ENCODE measurements at places on chromosomes 2 and 18.

- no peak for DNase-seq
Measured at GRCh38 chr2:60054571-60055340, 498.7 kb downstream of the BCL11A start.

DNA sequence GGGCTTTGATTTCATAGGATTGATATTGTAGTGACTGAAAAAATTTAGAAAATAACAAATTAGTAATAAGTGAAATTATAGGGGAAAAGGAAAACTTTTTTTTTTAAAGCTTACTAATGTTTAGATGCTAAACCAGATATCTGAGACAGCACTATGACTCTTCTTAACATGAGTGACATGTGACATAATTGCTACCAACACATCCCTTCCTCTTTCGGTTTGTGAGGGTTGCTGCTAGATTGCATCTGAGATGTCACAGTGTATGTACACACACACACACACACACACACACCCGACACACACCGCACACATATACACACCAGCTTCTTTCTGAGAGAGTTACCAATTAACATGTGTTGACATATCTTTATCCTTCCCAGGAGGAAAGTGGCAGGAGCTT, 18.0 kb downstream of the RAPGEF4 start:
- DNase-seq = no peak

- DNase-seq = peak; percentile 27
Measured at GRCh38 chr2:238202326-238203093, 985 bp downstream of the ILKAP start.

GRCh38 chr2:119066272-119066804, 92.2 kb downstream of the C1QL2 start:
- no peak for DNase-seq

- DNase-seq = no peak
Measured at GRCh38 chr18:62651276-62652056, 63.9 kb upstream of the PHLPP1 start.

DNA sequence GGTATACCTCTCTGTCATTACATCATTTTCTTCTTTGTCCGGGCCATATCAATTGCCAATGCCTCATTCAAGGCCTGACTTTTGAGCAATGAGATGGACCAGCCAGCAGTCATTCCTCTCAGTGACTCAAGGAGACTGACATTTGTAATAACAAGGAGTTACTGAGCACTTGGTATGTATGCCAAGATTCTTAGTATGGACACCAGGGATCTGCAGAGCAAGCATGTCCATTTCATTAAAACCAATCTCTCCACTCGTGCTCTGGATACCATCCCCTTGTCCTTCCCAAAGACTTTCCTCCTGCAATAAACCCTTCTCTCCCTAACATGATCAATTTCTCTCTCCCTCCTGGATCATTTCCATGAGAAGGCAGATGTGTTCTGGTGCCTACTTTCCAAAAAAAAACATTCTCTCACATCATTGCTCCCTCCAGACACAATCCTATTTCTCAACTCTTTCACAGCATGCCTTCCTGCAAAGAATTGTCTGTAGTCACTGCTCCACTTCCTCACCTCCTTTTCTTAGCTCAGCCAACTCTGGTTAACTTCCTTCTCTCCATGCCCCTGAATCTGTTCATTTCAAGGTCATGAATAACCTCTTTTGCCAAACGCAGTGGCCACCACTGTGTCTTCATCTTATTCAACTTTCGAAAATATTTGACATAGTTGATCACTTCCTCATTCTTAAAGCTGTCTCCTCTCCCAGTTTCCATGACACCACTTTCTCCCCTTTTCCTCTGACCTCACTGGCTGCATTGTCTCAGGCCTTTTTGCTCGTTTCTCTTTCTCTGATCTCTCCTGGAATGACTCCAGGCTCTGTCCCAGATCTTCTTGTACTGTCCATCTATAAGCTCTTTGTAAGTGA, 102.8 kb upstream of the CYP1B1 start:
- DNase-seq = no peak

DNA sequence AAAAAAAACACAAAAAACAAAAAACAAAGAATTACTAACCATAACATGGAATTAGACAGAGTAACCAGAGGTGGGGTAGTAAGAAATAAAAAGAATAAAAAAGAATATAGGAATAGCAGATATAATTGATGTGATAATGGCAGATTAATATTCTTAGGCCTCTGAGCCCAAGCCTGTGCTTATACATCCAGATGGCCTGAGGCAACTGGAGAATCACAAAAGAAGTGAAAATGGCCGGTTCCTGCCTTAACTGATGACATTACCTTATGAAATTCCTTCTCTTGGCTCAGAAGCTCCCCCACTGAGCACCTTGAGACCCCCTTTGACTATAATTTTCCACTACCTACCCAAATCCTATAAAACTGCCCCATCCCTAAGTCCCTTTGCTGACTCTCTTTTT, 95.1 kb upstream of the MSH6 start:
- DNase-seq = no peak

- no peak for DNase-seq
Measured at GRCh38 chr2:47266939-47267710, 112.0 kb upstream of the STPG4 start.

DNA sequence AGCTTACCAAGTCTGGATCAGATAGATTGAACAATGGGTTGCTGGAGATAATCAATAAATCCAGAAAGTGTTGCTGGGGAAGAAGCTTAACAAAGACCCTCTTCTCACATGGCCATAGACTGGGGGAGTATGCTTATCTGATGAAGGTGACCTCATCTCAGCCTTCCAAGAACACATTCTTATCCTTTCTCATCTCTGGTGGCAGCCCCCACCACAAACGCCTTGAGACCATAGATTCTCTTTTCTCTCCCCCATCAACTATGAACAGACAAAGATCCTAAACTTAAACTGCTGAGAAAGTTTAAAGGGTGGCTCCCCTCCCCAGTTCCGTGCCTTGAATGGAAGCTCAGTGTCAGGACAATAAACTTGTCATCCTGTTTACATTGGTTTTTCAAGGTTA, 428.7 kb upstream of the TRIB2 start:
- DNase-seq = no peak

DNA sequence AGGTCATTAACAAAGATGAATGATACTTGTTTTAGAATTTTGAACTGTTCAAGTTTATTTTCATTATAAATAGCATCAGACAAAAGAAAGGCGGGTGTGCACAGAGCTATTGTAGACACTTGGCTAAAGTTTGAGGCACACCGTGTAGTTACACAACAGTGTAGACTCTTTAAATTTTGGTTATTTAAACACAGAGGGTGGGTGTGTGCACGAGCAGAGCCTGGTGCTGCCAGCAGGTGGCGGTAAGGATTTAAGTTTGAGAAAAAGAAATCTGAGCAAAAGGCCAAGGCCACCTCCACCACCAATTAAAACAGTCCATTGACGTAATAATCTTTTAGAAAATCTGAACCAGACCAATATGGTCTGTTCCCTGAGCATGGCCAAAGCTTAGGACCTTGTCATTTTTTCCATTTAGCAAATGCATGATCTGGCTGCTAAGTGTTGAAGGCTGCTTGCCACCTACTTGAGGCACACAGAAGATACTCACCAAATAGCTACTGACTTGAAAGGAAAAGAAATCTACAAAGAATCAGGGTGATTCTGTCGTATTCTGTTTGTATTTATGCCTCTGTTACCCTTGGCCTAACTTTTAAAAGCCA, 14.3 kb downstream of the COPS7B start:
- no peak for DNase-seq

DNA sequence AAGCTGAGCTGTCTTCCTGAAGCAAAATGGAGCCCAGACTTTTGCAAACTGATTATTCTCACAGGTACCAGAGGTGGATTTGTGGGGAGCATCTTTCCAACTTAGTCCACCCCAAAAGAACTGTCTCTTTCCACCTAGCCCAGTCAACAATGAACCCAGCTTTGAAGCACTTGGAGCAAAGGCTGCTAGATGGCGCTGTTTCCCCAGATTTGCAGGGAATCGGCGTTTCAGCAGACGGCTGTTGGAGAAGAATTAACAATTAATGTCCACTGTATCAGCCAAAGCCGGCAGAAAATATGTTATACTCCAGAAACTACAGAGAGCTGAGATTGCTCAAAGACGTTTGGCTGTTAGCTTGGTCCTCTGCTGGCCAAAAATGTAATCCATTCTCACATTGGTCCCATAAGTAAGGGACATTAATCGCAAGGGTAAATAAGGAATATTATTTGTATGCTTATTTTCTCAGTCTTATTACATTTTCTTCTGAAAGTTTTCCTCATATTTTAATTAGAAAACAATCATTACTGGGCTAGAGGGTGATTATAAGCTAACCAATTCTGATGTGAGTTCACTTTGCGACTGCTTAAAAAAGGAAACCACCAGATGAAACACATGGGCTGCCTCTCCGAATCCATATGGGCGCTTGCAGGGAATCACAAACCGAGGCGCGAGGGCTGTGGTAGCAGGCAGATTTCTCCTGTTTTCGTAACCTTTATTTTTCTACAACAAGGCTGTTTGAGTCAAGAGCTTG, 423.8 kb upstream of the MEX3C start:
- DNase-seq = no peak

- peak; percentile 46 for DNase-seq
Measured at GRCh38 chr2:108607706-108608301, 73.5 kb downstream of the LIMS1 start.

DNA sequence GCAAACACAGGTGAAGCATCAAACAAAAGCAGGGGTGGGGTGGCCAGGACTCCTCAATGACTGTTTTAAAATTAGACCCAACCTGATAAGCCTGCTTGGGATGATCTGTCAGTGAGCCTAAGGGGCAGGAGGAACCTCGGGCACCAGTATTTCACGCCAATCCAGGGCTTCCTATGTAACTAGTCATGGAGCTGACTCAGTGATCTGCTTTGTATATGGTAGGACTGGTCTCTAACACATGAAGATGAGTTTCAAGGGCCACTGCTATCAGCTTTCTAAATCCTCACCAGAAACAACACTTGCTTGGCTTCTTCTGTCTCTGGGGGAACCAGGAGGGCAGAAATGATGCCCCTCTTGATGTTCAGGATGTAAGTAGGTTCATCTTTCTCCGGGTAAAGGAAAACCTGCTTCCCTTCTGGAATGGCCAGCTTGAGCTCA, 6.2 kb downstream of the APOB start:
- no peak for DNase-seq

GRCh38 chr2:168354499-168354898, 101.6 kb upstream of the CERS6 start:
- no peak for DNase-seq

DNA sequence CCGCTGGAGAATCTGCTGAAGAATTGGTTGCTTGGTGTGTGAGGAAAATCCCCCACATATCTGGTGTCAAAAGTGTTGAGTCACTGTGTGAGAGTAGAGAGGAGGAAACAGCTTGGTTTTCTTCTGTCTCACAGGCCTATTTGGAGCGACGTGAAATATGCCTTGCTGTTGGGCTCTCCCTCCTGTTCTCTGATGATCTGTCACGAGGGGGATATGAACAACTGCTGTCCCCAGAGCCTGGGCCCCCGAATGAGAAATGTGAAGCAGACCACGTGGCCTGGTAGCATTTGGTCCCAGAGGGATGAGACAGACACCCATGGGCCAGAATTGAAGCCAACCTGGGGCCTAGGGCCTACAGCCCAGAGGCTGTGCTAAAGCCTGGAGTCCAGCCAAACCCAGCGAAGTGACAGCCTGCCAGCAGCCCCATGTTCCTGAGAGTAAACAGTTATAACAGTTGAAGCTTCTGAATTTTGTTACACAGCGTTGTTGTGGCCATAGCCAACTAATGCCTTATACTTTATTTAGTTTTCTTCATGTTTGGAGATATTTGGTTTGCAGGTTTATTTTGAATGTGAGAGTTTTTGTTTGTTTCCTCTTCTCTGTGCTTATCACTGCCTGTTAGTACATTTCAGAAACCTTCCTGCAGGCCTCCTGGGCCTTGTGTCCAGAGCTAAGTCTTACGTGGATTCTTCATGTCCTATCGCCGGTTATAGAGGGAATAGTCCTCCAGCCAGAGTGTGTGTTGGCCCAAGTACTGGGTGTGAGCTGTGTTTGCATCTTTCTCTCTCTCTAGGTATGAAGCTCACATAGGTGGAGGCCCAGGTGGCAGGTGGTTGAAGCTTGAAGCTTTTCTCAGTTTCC, 18.7 kb upstream of the COLEC12 start:
- no peak for DNase-seq

- no peak for DNase-seq
Measured at GRCh38 chr2:76640905-76641304, 881.3 kb downstream of the LRRTM4 start.

DNA sequence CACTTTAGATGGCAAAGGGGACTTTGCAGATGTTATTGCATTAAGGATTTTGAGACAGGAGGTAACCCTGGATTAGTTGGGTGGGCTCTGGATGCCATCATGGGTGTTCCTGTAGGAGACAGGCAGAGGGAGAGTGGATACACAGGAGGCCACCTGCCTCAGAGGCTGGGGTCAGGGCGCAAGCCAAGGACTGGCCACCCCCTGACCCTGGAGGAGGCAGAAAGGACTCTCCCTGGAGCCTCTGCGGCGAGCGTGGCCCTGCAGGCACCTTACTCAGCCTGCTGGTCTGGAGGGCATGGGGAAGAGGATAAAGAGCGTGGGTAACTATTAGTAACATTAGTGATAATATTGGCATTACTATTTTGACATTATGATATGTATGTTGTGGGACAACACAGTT, 21.6 kb upstream of the OTOS start:
- no peak for DNase-seq

DNA sequence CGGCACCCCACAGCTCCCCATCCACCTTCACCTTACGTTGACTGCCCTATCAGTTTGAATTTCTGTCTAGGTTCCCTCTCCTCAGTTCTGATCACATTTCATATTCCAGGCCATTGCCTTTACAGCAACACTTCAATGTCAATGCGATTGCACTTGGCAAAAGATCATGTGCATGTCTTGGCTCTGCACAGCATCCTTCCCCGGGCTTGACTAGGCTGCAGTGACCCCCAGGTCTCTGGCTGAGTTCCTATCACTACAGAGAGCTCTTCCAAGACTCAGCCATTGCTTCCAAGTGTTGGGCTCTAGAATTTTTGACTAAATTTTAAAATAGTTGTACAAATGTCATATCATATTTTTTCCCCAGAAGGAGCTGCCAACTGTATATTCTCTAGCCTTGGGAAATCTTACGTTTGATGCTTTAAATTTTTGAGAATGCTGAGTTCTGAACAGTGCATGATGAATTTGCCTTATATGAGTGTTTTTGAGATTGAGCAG, 103.8 kb upstream of the NEDD4L start:
- DNase-seq = no peak

GRCh38 chr2:241179899-241180298, 8.6 kb upstream of the ANO7 start:
- no peak for DNase-seq

- no peak for DNase-seq
Measured at GRCh38 chr18:66931010-66931409, 327.1 kb upstream of the CDH19 start.

- DNase-seq = peak; percentile 67
Measured at GRCh38 chr2:3519255-3520205, at the start of gene ADI1. ADI1 (minus strand) TSS chr2:3519531; CDS start chr2:3519487, 44 bp downstream.

- DNase-seq = no peak
Measured at GRCh38 chr18:26574958-26575864, 26.9 kb upstream of the KCTD1 start.

- no peak for DNase-seq
Measured at GRCh38 chr18:30016179-30016578, 1026.4 kb downstream of the DSC3 start.

DNA sequence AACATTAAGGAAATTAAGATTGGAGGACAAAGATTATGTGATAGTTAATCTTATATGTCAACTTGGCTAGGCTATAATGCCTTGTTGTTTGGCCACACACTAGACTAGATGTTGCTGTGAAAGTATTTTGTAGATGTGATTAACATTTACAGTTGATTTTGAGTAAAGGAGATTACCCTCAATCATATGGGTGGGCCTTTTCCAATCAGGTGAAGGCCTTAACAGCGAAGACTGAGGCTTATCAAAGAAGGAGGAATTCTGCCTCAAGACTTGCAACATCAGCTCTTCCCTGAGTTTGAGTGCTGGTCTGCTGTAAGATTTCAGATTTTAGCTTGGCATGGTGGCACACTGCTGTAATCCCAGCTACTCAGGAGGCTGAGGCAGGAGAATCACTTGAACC, 250.3 kb downstream of the CDH20 start:
- no peak for DNase-seq
